ENCODE measurements at places on chromosomes 13 and 19. TPM values are rescaled to one million over a fixed set of nuclear protein-coding genes. Genes with fewer than 3 reads are reported as not detected.

GRCh38 chr13:77703408-77703807 is 5.9 kb downstream of the SLAIN1 start:
- no peak for DNase-seq

- DNase-seq, result no peak
Observed at GRCh38 chr19:54677217-54677616, 14.4 kb downstream of the LILRB4 start.

DNA sequence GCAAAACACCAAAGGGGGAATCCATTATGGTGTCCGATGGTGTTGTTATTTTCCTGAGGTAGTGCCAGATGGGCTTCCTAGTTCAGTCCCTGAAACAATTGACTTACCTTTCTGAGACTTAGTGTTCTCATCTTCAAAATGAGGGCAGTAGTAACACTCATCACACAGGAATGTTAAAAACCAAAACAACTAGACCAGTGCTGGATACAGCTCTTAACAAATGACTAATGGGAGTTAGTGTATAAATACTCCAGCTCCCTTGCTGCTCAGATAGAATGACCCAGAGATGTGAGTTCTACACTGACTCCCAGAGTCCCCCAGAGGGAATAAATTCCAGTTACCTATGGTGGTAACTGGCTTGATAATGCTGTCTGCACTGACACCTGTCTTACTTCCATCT is 49.9 kb downstream of the MBD3L2B start:
- DNase-seq, result no peak

GRCh38 chr13:52454459-52454819 is 839 bp upstream of the CKAP2 start:
- DNase-seq, result no peak

- no peak for DNase-seq
Observed at GRCh38 chr13:23957981-23958380, 60.7 kb upstream of the C1QTNF9B start.

DNA sequence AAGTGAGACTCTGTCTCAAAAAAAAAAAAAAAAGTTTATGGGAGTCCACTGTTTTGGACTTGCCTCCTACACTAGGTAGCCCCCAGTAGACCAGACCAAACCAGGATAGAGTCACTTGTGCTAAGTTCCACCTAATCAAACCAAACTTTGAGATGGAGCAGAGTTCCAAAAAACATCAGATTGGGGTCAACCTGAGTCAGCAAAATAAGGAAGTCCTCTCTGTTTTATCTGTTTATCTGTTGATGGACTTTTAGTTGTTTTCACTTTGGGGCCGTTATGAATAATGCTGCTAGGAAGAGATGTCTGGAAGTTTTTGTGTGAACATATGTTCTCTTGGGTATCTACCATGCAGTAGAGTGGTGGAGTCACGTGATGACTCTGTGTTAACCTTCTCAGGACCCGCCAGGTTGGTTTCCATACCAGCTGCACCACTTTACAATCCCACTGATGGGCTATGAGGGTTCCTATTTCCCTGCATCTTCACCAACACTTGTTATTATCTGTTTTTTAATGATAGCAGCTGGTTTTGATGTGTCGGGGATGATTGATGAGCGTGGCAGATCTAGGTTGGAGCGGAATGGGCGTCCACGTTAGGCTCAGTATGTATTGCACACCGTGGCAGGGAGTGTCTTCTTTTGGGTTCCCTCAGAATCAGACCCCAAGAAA is 46.6 kb upstream of the TM9SF2 start:
- DNase-seq, result no peak

DNA sequence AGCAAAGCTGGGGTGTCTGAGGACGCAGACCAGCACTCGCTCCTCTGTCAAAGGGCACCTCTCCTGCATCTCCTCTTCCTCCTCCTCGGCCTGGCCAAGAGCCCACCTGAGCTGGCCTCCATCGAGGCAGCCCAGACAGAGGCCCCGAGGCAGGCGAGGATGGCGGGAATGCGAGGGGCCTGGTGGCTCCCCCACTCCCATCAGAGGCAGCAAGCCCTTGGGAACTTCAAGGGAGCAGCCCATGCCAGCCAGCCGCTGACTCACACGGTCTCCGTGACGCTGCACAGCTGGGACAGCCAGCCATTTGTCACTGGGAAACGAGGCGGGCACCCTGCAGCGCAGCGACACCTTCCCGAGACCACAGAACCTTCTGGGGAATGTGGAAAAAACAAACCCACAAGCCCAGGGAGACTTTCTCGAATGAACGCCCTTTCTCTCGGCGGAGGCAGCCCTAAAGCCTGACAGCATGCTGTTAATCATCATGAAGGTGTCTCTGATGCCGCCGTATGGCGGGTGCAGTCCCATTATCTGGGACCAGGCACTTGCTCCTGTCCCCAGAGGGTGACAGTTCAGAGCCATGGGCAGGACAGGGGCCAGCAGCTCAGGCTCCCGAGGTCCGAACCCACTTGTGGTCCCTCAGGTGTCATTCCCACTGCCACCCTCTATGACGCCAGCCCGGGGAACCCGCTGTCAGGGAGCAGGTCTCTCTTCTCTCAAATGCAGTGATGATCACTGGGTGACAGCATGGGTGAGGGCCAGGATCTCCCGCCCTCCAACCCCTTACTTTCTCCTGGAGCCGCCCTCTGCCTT is 53.0 kb downstream of the PEPD start:
- peak; percentile 81 for DNase-seq

DNA sequence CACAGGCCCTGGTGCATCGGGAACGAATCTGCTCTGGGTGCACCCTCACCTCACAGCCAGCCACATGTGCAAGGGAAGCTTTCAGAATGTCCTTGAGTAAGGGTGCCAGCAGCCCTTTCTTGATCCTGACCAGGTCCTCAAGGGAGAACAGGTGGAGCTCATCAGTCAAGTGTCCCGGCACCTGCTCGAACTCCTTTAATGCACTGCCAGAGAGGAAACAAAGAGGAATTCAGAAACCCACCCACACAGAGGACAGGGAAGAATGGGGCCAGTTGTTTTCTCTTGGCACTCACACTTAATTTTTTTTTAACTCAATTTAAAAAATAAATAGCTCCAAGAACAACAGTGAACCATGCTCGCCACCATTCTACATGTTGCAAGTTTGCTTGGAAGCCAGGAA is 41.7 kb downstream of the RUBCNL start:
- DNase-seq, result no peak

DNA sequence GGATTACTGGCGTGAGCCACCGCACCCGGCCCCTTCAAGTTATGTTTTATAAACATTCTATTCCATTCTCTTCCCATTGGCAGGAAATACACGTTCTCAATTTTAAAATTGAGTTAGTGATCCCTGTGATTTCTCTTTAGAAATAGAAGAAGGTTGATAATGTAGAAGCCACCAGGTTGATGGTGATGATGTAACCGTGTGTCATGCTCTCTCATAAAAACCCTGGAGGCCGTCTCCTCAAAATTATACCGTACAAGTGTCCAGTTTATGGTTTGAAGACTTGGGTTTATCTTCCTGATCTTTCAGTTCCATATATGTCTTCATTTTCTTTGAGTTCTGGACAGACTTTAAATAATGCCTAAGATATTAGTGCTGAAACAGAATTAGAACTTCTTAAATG is 32.2 kb downstream of the COG3 start:
- DNase-seq, result no peak

The FFAR2 gene
- not detected for total RNA-seq

The ZNF837 gene
- total RNA-seq, result 2.5 TPM

The KISS1R gene
- total RNA-seq, result 0.38 TPM

DNA sequence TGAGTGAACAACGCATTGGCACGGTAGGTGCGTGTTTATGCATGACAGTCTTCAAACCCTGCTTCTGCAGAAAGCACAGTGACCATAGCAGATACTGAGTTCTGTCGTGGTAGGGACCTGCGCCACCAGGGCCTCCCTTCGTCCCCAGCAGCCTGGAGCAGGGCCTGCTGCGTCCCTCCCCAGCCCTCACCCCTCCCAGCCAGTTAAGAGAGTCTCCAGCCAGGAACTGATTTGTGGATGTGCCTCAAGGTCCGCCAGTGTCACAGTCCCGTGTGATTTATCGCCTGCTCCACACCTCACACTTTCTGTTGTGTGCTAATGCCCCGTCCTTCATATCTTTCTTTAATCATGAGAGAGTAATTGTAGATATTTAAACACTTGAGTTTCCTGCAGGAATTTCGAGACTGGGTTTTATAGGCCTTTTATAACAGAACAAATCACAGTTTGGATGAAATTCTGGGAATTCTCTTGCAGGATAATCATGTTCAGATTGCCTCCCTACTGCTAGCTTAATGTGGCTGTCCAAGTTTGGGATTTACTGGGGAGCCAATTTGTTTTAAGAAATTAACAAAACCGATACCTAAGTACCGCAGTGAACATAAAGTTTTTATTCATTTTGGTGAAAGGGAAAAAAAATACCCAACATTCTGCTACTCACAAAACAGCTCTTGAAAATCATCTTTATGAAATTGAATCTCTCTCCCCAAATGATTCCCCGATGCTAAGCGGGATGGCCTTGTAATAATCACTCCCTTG is 438.6 kb downstream of the TSHZ3 start:
- DNase-seq, result no peak

GRCh38 chr19:1025960-1026782 is at the start of gene CNN2:
Gene CNN2 (plus strand): TSS chr19:1026608. CDS start chr19:1026662, 54 bp downstream.
- no peak for DNase-seq

DNA sequence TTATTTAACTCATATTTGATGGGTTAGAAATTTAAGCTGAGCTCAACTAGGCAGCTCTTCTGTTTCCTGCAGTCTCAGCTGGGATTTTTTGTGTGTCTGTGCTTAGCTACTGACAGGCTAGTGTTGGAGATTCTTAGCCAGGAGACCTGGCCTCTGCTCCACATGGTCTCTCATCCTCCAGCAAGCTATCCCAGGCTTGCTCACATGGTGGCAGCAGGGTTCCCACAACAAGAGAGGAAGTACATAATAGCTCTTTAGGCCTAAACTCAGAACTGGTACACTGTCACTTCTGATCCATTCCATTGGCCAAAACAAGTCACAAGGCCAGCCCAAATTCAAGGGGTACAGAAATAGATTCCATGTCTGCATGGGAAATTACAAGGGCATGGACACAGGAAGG is 406.2 kb downstream of the SUCLA2 start:
- no peak for DNase-seq

DNA sequence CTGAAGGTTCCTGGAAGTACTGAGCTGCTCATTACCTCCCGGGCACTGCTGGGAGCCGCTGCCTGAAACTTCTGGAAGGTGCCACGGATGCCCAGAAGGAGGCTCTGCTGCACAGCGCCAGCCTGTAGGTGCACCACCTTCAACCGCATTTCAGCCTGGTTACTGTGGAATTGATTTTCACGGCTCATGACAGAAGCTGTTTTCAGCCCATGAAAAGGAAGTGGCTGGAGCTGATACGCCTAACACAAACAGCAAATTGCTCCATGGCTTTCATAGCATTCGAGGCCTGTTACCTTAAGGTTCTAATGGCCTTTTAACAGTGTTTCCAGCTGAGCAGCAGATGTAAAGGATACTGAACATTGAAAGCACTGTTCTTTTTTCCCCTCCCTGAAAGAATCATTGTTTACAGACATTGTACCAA is 22.0 kb downstream of the GPC6 start:
- peak; percentile 78 for DNase-seq

- no peak for DNase-seq
Observed at GRCh38 chr19:50328224-50328872, 829 bp downstream of the KCNC3 start.

GRCh38 chr13:37918116-37918714 is 48.6 kb upstream of the TRPC4 start:
- no peak for DNase-seq

DNA sequence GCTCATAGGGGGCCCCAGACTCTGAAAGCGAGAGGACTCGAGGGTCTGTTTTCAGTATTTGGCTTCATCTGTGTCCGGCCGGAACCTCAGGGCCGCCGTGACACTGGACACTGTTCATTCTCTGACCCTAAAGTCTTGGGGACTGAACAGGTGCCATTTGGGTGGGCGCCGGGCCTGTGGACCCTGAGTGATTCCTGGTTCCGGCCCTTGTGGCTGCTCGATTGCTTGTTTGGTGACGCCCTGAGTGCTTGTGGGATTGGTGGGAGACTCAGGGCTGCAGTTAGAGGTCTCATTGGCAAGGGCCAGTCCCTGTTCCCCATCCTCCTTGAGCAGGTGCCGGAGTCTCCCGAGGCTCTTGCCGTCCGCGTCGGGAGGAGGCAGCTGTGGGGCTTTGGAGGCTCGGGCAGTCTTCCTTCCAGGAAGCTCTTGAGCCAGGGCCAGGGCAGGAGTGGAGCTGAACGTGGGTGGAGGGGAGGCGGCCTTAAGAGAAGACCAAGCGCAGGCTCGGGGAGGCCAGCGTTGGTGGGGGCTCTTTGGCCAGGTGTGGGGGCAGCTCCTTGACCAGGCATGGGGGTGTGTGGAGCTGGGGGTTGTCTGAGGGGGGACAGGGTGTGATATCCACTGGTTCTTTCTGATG is 4.7 kb downstream of the PTBP1 start:
- DNase-seq, result no peak
